Ascending aorta (tissue), 2 donors: ENCODE measurements at places on chromosomes 2 and 18.

DNA sequence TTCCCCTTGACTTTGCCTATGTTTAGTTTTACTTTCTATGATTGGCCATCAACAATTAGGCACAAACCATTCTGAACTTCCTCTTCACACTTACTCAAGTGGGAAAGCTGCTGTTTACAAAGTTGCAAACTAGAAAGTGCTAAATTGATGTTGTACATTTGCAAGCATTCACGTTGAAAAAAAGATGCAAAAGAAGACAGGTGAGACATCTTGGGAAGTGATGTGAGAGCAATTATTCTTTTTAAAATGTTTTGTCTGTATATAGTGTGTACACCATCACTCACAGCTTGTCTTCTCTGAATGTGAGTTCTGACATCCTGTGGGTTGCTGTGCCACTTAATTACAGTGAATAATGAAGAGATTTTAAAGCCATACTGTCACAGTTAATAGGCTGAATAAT lies 874.1 kb upstream of the LRATD1 start:
- no peak for DNase-seq

DNA sequence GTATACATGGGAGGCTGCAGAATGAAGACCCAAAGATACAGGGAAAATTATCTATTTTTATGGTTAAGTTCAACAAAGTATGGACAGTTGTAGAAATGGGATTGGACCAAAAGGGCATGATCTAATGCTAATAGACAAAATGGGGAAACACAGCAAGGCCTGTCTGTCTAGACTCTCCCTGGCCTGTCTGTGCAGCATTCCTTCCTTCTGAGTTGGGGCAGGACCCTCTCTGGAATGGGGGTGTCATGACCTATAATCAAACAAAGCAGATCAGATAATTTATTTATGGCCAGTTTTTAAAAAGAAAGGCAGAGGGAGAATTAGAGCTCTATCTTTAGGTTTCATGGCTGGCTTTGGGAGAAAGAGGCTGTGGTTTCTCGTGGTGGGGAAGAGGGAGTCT lies 104.4 kb downstream of the CTIF start:
- no peak for DNase-seq

DNA sequence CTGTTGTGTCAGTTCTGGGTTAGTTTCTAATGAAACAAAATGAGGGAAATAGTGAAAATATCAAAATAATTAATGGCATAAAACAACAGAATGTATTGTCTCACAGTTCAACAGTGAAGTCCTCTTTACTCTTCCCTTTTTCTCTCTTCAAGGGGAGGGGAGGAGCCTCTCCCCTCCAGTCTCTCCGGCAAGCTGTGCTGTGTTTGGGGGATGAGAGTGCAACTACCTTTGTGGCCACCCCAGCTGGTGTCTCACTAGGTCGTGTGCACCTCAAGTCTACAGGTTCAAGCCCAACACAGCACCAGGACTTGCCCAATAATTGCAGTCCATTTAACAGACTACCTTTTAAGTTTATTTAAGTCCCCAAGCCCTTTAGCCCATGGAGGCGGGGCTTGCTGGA lies 271.7 kb upstream of the DOK6 start:
- no peak for DNase-seq

- peak; percentile 40 for DNase-seq
These were observed 1.5 kb upstream of the PRKAG3 start for GRCh38 chr2:218833023-218833609.

DNA sequence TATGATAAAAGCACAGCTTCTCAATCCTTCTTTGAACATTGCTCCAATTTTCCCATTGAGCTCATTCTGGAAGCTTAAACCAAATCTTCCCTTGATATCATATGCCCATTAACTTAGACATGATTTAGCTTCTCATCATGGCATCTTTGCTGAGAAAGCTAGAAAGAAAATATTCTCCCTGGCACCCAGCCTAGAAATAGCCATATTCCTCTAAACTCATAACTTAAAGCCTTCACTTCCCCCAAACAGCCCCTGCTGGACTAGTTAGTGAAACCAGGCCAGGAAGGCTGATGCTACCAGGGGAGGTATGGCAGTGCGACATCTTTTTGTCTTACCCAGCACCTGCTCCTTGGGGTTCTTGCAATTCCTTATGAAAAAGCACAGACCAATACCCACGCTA lies 4.3 kb downstream of the AAK1 start:
- no peak for DNase-seq

- no peak for DNase-seq
These were observed 69.3 kb upstream of the HK2 start for GRCh38 chr2:74764429-74765272.

GRCh38 chr18:22983175-22983574 lies 50.0 kb downstream of the RBBP8 start:
- no peak for DNase-seq

DNA sequence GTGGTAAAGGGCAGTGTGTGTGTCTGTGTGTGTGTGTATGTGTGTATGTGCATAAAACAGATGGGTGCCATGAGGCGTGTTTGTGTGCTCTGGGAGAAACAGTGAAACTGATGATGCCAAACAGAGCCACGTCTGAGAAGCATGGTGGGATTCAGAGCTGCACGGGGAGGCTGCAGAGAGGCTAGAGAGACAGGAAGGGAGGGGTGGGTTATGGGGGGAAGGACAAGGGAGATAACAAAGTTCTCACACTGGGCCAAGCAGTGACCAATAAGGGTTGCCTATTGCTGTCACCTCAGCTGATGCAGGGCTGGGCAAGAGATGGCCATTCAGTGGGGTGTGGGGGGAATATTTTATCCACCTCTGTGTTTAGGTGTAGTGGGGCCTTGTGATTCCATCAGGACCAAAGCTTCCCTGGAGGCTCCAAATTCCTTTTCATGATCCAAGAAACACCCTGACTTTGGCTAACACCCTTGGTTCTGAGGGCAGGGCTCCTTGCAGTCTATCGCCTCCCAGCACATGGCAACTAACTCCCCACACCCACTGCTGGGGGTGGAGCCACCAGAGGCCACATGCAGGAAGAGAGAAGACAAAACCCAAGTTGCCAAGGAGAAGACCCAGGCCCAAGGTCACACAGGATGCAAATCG lies 54.2 kb upstream of the POMC start:
- DNase-seq, result no peak

- DNase-seq, result no peak
These were observed 76.3 kb upstream of the RBBP8 start for GRCh38 chr18:22856870-22857269.
